ENCODE measurements at places on chromosomes 1 and 21. TPM values are rescaled to one million over a fixed set of nuclear protein-coding genes. Genes with fewer than 3 reads are reported as not detected.

The FMO4 gene
- 3.3 TPM for total RNA-seq

The HMGCS2 gene
- total RNA-seq: not detected

The DFFA gene
- 55.0 TPM for total RNA-seq

The GPA33 gene
- total RNA-seq: not detected

The CDCA8 gene
- total RNA-seq: 0.68 TPM

The PADI2 gene
- 0.14 TPM for total RNA-seq

The OLIG2 gene
- total RNA-seq: not detected

The CLCA4 gene
- total RNA-seq: 26.7 TPM

The ASTN1 gene
- total RNA-seq: under 0.01 TPM

The LCE2A gene
- not detected for total RNA-seq

The GUCA2B gene
- not detected for total RNA-seq

The BCAN gene
- not detected for total RNA-seq

The MSH4 gene
- 1.1 TPM for total RNA-seq

The ITGB2 gene
- 0.68 TPM for total RNA-seq

The KIAA0040 gene
- 6.8 TPM for total RNA-seq

The CD34 gene
- not detected for total RNA-seq

The S100A13 gene
- 16.8 TPM for total RNA-seq

The BRDT gene
- not detected for total RNA-seq

The ANKRD45 gene
- 0.28 TPM for total RNA-seq

The TTC39A gene
- total RNA-seq: 13.3 TPM
